ENCODE measurements at places on chromosomes 4 and X.

- ATAC-seq, result no peak
Observed at GRCh38 chr4:129326571-129327460, 230.9 kb downstream of the C4orf33 start.

DNA sequence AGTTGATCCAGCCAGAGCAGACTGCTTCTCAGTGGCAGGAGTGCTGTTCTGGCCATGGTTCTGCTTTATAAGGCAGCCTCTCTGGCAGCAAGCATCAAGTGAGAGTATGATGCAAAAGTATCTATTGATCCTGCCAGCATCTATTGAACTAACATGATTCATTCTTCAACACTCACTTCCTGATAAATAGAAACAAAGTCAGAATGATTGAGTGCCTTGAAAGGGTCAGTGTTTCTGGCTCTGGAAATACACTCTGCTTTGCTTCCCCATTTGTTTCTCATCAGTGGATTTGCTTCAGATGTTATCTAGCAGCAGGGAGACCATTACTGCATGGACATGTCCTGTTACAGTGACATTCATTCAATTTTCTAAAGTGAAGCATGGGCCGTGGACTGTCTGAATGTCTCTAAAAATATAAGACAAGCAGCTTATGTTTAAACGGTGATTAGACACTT is 66.2 kb upstream of the FRAS1 start:
- ATAC-seq, result peak; percentile 35

GRCh38 chr4:10185518-10186227 is 69.1 kb upstream of the WDR1 start:
- ATAC-seq, result no peak

DNA sequence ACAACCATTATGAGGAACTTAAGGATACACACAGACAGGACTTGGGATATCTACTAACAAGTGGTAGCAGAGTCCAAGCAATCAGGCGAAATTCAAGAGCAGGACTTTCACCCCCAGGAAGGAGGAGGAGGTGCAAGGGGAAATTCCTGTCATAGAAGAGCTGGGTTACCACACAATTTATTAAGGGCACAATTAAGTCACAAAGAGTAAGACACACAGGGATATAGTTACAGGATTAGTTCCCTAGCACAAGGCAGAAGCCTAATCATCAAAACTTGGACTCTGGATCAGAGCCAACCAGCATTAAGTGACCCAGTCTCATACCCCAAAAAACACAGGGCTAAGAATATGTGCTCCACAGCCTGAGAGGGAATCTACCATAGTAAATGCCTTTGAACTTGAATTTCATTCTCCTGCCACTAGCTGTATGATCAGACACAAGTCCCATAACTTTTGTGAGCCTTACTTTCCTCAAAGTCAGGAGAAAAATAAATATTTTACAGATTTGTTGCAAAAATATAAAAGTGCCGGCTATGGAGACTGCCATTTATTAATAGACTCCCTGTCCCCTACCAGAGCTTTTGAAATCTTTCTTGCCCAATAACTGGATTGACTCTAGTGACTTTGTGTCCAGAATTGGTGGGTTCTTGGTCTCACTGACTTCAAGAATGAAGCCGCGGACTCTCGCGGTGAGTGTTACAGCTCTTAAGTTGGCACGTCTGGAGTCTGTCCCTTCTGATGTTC is 87.0 kb downstream of the SYNPO2 start:
- ATAC-seq, result no peak

- peak; percentile 94 for ATAC-seq
Observed at GRCh38 chr4:74038425-74039314, at the start of gene CXCL3. TSS of gene CXCL3 (minus strand) at chr4:74038689. CDS start at chr4:74038611, 78 bp downstream.
